ENCODE measurements at places on chromosomes 3 and 15. TPM values are rescaled to one million over a fixed set of nuclear protein-coding genes. Genes with fewer than 3 reads are reported as not detected.

The ELL3 gene
- total RNA-seq = 0.86 TPM

The KCNMB2 gene
- total RNA-seq = 7.9 TPM

The AHSG gene
- total RNA-seq = not detected

The PLS1 gene
- 13.9 TPM for total RNA-seq

The CKMT1A gene
- not detected for total RNA-seq

The PATL2 gene
- 2.6 TPM for total RNA-seq

The ITIH3 gene
- total RNA-seq = not detected

The ITPKA gene
- 3.7 TPM for total RNA-seq

The CXCR6 gene
- total RNA-seq = not detected

The ABCC5 gene
- 6.7 TPM for total RNA-seq

The RAF1 gene
- total RNA-seq = 106 TPM

The PARP9 gene
- 192 TPM for total RNA-seq

The PLA2G4B gene
- total RNA-seq = not detected

The RHOV gene
- 0.12 TPM for total RNA-seq

The FBXO40 gene
- not detected for total RNA-seq

The CHRNB4 gene
- total RNA-seq = not detected

The FBLN2 gene
- total RNA-seq = 0.30 TPM

The C2CD4A gene
- total RNA-seq = 0.05 TPM

The CAMKV gene
- 0.27 TPM for total RNA-seq

The SCN11A gene
- total RNA-seq = not detected

The DCBLD2 gene
- total RNA-seq = 529 TPM

The SEMA3G gene
- total RNA-seq = not detected

The NR1I2 gene
- not detected for total RNA-seq

Data from M059J (cell line).